ENCODE measurements at places on chromosomes 16 and 17. TPM values are rescaled to one million over a fixed set of nuclear protein-coding genes. Genes with fewer than 3 reads are reported as not detected.

Gene CDH16
- total RNA-seq = not detected

Gene CRYM
- total RNA-seq = 0.26 TPM

Gene CACNG1
- total RNA-seq = not detected

Gene EPX
- total RNA-seq = not detected

Gene TSPOAP1
- 4.0 TPM for total RNA-seq

Gene ADAD2
- not detected for total RNA-seq

Gene USP6
- total RNA-seq = not detected

Gene PRSS27
- 1.2 TPM for total RNA-seq

Gene TBC1D16
- total RNA-seq = 30.4 TPM

Gene CLEC19A
- not detected for total RNA-seq

Gene RARA
- total RNA-seq = 10.5 TPM

Gene IGFALS
- total RNA-seq = not detected
